ENCODE measurements at places on chromosomes 3 and 15.
A peak's percentile ranks its signal among the peaks of the same experiment; 100 is the strongest.

DNA sequence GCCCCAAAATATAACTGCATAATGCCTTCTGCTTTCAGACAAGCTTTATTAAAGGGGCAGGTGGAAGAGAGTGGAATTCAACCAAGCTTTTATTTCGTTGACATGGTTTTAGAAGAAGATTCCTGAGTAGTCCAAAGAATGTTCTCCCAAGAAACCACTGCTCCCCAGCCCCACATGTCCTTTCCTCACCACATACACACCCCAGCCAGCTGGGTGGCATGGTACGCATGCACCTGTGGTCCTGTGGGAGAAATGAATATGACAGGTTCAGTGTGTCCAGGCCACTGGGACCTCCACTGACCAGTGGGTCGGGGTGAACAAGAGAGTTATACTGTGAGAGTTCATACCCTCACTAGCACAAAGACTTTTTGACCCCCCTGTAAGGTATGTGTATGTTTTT is 30.2 kb downstream of the ARID3B start:
- no peak for DNase-seq

GRCh38 chr15:45429941-45430792 is 51.8 kb upstream of the GATM start:
- peak; percentile 77 for DNase-seq

- no peak for DNase-seq
Measured at GRCh38 chr3:43765521-43765971, 74.8 kb downstream of the ABHD5 start.

DNA sequence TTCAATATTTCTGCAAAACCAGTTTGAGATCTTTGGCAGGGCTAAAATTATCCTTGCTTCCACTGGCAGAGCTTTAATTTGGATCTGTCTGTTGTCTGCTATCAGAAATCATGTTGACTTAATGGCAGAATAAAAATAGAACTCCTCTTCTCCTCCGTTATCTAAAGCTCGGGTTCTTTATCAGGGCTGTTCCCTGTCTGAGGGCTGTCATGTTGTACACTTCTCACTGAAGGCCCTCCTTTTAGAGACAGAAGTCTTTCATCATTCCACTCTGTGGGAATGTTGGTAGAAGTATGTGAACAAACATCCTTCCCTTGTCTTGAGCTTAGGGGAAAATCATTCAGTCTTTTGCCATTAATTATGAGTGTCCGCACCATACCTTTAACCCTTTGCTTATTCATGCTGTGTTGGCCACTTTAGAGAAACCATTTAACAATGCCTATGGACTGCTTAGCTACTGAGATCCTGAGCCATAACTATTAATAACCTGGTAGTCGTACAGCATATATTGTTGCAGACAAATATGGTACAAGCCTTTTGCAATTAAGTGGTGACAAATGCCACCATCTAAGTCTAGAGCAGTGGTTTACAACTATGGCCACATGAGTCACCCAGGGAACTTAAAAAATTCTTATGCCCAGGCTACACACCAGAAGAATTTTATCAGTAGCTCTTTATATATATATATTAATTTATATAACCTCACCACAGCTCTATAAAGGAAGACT is 226.0 kb upstream of the TPM1 start:
- no peak for DNase-seq

GRCh38 chr3:138938056-138938876 is 8.7 kb downstream of the FOXL2 start:
- DNase-seq, result no peak

- DNase-seq, result no peak
Measured at GRCh38 chr3:117435506-117435905, 725.9 kb downstream of the TUSC7 start.

DNA sequence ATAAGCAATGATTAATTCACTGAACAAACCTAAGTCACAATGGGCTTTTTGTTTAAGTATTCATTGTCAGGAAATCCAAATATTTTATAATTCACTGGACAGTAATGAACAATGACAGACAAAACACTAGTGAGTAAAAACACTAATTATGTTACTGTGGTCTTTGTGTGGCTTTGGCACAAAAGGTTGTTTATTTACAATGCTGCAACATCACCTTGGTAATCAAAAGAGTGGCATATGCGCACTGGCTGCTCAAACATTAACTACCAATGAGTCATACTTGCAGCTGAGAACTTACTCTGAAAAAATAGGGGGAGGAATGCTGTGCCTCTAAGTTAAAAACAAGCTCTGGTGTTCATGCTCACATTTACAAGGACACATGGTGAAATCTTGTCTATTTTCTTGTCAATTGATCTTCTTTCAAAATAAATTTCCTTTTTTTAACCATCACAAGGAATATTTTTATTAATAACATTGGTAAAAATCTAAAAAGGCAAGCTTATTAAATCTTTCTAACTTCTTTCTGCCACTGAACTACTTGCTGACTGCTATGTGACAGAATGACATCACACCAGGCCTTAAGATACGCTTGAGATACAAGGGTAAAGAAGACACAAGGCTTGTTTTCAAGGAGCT is 85.2 kb upstream of the PPIB start:
- peak; percentile 16 for DNase-seq

- DNase-seq, result no peak
Measured at GRCh38 chr3:189911001-189911400, 209.7 kb downstream of the P3H2 start.

GRCh38 chr15:89629829-89630228 is 25.4 kb downstream of the KIF7 start:
- DNase-seq, result no peak

DNA sequence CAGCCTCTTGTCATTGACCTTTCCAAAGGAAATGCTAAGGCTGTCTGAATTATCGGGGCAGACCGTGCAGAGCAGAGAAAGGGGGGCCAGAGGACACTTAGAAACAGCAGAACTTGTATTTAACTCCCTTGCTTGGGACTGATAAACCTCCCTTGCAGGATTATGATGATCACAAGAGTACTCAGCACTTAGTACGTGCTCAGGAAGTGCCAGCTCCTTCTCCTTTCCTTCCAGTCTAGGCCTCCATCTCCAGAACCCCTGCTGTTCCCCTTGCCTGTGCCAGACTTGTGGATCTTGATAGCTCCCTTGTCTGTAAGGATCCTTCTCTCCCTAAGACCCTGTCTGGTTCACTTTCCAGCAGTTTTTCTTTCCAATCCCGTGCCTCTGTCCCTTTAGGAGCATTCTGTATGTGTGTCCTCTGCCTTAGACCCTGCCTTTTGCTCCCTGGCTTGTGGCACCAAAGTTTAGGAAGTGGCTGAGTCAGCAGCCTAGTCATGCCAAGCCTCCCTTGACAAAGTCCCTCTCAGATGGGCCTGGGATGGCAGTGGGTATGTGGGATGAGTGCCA is 747 bp downstream of the SORD start:
- no peak for DNase-seq

All from stimulated activated CD4-positive, alpha-beta T cell treated with anti-CD3 and anti-CD28 coated beads, Interleukin-1b, Interleukin-23, amount 100 ng/mL, for 48 hours (primary cell).